NCI-H1930 (cell line): ENCODE measurements at places on chromosomes 3 and 15.

- no peak for DNase-seq
Observed at GRCh38 chr3:57007521-57008460, 52.7 kb upstream of the SPATA12 start.

GRCh38 chr15:31272558-31273257, 53.9 kb upstream of the KLF13 start:
- no peak for DNase-seq

- no peak for DNase-seq
Observed at GRCh38 chr3:21417991-21418390, 333.0 kb downstream of the ZNF385D start.

GRCh38 chr3:81443958-81444357, 317.5 kb downstream of the GBE1 start:
- no peak for DNase-seq

GRCh38 chr15:74497584-74497983, 36.6 kb upstream of the UBL7 start:
- peak; percentile 57 for DNase-seq

DNA sequence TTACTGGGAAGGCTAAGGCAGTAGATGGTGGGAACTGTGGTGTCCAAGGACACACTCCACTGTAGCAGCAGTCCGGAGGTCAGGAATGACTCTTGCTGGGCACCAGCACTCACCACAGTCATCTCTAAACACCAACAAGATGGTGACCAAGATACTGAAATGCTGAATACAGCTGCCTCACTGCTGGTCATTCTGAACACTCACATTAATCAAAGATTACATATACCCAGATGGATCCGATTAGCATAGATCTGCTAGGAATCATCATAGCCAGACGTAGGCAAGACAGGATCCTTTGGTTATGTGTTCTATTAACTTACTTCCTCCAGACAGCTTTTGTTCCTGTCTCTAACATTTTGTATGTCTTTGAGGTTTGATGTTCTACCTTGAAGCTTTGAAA, 134.9 kb upstream of the BFSP2 start:
- no peak for DNase-seq

- DNase-seq, result no peak
Observed at GRCh38 chr3:107945417-107946094, 145.3 kb downstream of the CD47 start.

DNA sequence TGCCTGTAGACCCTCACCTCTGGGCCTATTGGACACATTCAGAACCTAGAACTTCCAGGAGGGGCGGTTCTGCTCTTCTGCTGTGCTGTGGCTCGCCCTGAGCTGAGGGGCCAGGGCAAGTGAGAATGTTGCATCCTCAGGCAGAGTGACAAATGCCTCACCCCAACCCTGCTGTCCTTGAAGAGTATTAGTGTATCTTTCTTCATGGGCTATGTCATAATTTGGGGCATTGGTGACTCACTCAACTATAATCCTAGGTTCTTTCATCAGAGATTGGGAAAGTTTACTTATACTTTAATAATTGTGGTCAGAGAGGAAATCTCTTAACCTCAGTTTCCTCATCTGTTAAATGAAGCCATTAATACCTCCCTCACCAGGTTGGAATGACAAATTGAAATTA, 143.8 kb downstream of the SV2B start:
- no peak for DNase-seq

- DNase-seq, result no peak
Observed at GRCh38 chr15:37789397-37789786, 145.0 kb upstream of the TMCO5A start.

- no peak for DNase-seq
Observed at GRCh38 chr3:23402728-23403492, 199.8 kb downstream of the UBE2E2 start.

DNA sequence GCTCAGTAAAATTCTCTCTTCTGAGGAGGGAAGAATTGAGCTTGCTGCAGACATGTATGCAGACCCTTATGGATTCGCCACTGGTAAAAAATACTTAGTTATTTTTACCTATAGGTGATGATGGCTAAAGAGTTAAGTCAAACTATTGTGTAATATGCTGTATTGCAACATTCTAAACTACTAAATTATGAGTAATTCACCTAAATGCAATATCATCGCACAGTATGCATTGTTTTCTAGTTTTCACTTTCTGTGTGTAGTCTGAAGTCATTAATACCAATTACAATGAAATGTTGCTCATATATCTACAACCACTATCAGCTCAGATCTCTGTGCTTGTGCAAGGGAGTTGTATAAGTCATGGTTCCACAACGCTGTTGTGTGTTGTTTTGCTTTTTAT, 48.7 kb upstream of the ROBO2 start:
- no peak for DNase-seq

DNA sequence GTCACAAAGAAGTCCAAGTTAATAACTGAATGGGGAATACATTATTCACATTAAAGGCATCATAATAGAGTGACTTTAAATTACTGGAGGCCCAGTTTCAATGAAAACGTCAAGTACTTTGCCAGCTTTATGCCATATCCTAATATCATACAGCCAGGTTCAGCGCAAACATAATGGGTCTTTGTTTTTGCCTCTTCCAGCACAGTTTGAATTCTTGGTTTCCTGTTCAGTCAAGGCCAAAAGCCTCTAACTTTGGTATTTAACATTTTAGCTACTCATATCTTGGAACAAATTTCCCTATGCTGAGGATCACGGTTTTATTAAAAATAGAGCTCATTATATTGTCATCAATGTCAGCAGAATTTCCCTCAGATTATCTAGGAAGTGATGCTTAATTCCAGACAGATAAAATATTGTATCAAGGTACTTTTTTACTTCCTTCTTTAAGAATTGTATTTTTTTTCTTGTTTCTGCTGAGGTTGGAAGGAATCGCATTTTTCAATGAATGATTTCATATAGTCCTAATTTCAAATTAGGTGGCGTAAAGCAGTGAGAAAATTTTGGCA, 269.2 kb downstream of the THRB start:
- no peak for DNase-seq

DNA sequence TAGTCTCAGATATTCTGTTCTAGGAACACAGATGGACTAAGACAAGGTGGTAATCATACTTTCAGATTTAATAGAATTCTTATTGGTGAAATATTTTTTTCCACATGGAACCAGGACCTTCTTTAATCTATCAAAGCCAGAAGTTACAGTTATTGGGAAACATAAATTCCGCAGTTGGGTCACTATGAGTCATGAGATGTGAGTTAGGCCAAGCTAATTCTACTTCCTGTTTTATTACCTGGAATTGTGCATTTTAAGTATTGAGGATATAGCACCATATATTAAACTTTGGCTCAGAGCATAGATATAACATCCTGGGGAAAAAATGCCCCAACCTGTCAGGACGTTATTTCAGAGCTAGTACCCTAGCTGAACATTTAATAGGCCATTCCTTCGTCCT, 96.4 kb upstream of the P3H2 start:
- no peak for DNase-seq

- DNase-seq, result no peak
Observed at GRCh38 chr3:60839246-60839645, 412.0 kb downstream of the FHIT start.

DNA sequence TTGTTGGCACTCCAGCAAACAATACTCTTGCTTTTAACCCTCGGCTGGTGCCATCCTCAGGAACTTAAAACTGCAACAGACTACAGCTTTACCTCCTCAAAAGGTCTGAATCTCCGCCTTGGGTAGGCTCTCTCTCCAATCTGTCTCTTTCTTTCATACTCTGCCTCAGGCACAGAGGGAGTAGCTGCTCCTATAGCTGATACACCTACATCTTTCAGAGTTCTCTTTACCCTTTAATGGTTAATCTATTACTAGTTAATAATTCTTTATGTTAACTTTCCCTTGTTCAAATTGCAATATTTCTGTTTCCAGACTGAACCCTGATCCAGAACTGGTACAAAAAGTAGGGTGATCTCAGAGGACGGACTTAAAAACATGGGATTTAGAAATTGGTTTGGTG, 66.2 kb downstream of the MAP4 start:
- no peak for DNase-seq

DNA sequence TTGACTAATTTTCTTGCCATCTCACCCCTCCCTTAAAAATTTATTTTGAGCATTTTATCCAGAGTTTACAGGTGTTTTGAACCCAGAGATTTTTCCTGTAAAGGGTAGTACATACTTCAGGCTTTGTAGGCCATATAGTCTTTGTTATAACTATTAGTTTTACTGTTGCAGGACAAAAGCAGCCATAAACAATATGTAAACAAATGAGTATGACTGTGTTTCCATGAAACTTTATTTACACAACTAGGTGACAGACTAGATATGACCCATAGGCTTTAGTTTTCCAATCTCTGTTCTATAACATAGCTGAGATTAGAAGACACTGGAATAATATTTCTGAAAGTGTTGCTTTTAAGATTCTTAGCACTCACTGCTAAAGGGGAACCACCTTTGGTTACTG, 587.9 kb downstream of the PDCD6IP start:
- DNase-seq, result no peak

DNA sequence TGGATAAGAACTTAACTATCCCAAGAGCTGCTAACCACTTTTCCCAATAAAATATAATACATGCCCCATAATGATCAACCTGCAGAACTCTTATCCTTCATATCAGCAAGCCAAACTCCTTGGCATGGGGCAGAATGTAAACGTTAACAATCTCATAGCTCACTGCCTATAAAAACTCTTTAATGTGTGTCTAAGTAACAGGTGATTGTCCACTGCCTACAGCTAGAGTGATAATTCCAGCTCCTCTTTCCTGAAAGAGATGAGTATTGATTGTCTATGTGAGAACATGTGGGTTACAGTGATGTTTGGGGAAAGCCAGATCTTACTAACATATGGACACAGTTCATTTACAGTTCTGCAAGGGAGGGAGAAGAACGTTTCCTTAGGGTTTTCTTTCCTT, 11.3 kb upstream of the GLCE start:
- DNase-seq, result no peak

- no peak for DNase-seq
Observed at GRCh38 chr15:48458876-48459275, 127.6 kb downstream of the DUT start.

DNA sequence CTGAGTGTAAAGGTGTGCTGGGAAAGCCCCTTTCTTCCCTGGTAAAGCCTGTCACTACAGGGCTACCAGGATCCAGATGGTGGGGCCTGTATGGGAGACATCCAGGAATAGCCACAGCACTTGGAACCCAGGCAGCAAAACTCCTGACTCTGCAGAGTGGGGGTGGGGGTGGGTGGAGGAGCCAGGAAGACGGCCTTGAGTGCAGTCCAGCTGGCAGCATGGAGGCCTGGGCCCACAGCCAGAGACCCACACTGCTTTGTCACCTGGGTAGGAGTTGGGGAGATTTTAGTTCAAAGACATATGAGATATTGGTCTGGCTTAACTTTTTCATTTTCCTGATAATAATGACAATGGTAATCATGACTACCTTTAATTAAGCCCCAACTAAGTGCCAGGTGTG, 116.7 kb upstream of the MRPS22 start:
- no peak for DNase-seq

GRCh38 chr3:10437272-10437994, 68.0 kb downstream of the ATP2B2 start:
- DNase-seq, result no peak

DNA sequence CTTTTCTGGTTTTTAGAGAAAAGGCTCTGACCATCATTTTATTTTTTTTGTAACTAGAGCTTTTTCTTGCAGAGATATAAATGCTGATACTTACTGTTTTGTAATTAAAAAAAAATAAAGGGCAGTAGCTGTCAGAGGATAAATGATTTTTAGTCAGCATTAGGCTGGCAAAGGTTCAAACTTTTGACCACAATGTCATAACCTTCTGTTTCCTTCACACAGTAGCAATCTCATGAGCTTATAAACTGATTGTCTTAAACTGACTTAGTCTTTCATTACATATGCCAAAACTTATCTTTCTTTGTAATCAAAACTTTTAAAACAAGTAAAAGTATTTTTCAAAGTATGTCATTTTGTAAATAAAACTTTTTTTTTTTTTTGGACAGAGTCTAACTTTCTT, 841.9 kb downstream of the OTOL1 start:
- DNase-seq, result no peak

DNA sequence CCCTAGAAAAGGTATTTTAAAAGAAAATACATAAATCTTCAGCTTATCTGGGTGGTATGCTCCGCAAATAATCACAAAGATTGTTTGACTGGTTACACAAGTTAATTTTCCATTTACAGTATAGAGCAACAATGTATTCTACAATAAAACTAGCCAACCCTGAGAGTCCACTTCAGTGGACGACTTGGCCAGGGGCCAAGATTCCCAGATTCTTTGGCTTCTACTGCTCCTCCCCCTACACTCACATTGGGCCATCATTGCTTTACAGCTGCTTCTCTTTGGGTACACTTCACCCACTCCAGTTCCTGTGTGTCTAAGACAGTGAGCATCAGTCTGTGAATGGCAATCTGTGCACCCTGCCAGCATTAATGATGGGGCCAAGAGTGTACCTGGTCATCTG, 17.2 kb upstream of the PRICKLE2 start:
- no peak for DNase-seq

DNA sequence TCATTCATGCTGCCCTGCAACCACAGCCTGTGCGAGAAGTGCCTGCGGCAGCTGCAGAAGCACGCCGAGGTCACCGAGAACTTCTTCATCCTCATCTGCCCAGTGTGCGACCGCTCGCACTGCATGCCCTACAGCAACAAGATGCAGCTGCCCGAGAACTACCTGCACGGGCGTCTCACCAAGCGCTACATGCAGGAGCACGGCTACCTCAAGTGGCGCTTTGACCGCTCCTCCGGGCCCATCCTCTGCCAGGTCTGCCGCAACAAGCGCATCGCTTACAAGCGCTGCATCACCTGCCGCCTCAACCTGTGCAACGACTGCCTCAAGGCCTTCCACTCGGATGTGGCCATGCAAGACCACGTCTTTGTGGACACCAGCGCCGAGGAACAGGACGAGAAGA, 4.7 kb downstream of the TRIM42 start:
- DNase-seq, result no peak

- no peak for DNase-seq
Observed at GRCh38 chr3:157103280-157103679, 56.7 kb downstream of the CCNL1 start.

GRCh38 chr3:132237652-132238032, 79.6 kb upstream of the ACP3 start:
- DNase-seq, result no peak

DNA sequence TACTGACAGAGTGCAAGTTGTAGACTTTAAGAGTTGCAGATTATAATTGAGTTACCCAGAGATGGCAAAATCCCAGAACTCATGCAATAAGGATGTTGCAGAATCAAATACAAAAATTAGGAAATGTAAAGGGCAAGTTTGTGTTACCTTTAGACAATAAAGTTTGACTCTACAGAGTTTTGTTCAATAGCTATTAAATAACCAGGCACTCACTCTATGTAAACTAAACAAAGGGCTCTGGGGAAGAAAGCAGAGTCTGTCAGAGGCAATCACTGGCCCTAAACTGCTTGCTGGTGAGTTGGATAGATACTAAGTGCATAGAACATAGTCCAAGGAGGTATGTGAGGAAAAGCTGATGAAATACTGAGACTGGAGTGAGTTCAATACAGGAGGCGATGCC, 40.0 kb upstream of the PLCL2 start:
- DNase-seq, result no peak

GRCh38 chr15:75117993-75118392, 83.7 kb upstream of the C15orf39 start:
- DNase-seq, result no peak

- DNase-seq, result no peak
Observed at GRCh38 chr3:143998266-143998665, 26.6 kb downstream of the DIPK2A start.

GRCh38 chr15:80595396-80595795, 99.7 kb upstream of the ABHD17C start:
- DNase-seq, result no peak

GRCh38 chr15:68821190-68821840, 620 bp upstream of the ANP32A start:
- DNase-seq, result no peak
